ENCODE measurements at places on chromosomes 1 and 21. TPM values are rescaled to one million over a fixed set of nuclear protein-coding genes. Genes with fewer than 3 reads are reported as not detected.

DNA sequence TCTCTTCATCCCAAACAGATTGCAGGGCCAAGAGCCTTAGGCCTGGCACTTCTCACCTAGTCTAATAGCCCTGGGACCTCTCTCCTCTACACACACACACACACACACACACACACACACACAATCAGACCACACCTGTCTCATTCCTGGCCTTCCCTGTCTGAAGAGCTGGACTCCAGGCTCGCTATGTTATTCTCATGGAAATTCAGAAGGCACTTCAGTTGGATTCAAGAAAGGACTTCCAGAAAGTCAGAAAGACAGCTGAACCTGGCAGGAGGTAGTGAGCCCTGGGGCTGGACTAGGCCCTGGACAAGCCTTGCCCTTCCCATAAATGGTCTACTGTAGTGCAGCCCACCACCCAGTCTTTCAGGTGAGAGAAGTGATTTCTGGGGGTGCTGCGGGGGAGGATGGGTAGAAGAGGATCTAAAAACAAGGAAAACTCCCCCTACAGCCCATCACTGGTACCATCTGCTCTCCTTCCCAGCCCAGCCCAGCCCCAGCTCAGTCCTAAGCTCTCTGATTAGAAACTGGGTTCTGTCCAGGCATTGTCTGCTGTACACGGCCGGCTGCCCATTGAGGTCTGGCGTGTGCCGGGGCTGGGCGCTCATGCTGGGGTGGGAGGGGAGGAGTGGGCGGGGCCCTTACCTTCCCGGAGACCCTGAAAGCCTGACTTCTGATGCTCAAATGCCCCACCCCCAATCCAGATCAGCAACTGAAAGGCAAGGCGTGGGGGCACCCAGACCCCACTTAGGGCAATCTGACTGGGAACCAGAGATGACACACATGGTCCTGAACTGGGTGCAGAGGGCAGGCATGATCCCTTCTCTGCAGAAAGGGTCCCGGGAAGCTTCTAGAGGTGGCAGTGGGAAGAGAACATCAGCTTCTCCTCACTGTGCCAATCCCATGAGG lies 2.5 kb downstream of the KIF21B start:
- no peak for DNase-seq

The CHI3L2 gene
- polyA plus RNA-seq, result 18.2 TPM

DNA sequence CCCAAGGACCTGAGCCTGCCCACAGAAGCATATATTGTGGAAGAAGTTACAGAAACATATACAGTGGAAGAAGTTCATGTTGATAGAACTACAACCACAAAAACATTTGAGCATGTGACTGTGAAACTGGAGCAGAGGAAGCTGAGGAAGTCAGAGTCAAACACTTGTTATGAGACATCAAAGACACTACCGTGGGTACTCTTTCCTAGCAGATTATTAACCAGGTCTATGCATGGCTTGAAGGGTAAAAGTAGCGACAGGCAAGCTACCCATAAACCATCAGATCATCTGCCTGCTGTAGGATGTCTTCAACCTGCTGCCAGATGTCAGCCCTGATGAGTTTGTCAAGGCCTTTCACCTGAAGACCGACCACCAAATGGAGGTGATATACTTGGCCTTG lies 35.8 kb downstream of the IVNS1ABP start:
- peak; percentile 62 for DNase-seq

The CD84 gene
- 33.6 TPM for polyA plus RNA-seq

The AMY1C gene
- polyA plus RNA-seq, result not detected

The PRDM16 gene
- not detected for polyA plus RNA-seq

The VCAM1 gene
- not detected for polyA plus RNA-seq

DNA sequence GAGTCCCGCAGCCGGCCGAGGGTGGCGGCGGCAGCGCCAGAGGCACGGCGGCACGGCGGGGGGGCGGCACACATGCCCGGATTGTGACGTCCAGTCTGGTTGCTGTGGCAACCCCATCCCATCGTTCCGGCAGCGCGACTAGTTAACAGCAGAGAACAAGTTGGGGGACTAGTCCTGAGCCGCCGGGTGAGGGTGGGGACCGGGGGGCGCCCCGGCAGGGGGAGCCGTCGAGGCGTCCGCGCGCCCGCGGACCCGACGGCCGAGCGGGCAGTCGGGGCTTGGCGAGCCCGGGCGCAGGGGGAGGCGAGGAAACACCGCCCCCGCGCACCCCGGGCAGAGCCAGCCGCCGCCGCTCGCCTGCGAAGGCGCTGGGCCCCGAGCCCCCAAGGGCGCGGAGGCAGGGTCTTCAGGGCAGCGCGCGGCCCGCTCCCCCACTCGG lies at the start of gene CHD5:
TSS of gene CHD5 (minus strand) at position 54 of the 439 bp plus-strand sequence. CDS start 298 bp downstream, outside the sequence.
- DNase-seq, result no peak

GRCh38 chr1:87785386-87785785 lies 456.7 kb downstream of the LMO4 start:
- no peak for DNase-seq

GRCh38 chr1:231796141-231796540 lies 169.6 kb downstream of the DISC1 start:
- DNase-seq, result no peak

- DNase-seq, result no peak
Observed at GRCh38 chr21:46038871-46039397, 57.4 kb downstream of the COL6A1 start.

DNA sequence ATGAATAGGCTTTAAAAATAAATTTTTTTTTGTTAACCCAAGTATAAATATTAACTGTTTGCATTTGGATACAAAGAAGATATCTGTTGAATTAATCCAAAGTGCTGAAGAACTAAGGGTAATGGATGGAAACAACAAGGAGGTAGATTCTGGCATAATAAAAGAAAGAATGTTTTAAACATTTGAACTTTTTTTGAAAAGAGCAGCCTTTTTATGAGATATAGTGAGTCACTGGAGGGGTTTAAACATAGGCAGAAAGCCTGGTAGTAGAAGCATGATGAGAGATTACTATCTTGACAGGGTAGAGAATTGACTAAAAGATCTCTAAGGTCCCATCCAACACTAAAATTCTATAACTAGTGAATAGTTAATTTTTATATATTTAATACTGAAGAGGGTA lies 2.7 kb downstream of the MIER1 start:
- DNase-seq, result no peak

The PIP5K1A gene
- 16.2 TPM for polyA plus RNA-seq

DNA sequence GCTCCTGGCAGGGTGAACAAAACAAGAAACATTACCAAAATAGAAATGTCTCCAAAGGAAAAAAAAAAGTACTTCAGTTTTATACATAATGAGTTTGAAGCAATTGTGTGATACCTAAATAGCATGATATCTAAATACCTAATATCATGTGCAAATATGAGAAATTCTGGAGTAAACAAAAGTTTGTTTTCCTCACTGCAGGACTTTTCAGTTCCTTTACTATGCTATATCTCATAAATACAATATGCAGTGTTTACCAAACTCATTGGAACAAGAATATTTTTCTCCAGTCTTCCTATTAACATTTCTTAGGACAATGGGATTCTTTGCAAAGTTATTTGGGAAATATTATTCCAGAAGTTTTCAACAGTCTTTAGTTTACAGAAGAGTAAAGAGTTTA lies 98.1 kb downstream of the VAV3 start:
- no peak for DNase-seq

The YOD1 gene
- polyA plus RNA-seq, result 0.48 TPM

The SUSD4 gene
- polyA plus RNA-seq, result 9.5 TPM

- no peak for DNase-seq
Observed at GRCh38 chr1:199724049-199724448, 303.5 kb upstream of the NR5A2 start.

The UBL4B gene
- not detected for polyA plus RNA-seq

DNA sequence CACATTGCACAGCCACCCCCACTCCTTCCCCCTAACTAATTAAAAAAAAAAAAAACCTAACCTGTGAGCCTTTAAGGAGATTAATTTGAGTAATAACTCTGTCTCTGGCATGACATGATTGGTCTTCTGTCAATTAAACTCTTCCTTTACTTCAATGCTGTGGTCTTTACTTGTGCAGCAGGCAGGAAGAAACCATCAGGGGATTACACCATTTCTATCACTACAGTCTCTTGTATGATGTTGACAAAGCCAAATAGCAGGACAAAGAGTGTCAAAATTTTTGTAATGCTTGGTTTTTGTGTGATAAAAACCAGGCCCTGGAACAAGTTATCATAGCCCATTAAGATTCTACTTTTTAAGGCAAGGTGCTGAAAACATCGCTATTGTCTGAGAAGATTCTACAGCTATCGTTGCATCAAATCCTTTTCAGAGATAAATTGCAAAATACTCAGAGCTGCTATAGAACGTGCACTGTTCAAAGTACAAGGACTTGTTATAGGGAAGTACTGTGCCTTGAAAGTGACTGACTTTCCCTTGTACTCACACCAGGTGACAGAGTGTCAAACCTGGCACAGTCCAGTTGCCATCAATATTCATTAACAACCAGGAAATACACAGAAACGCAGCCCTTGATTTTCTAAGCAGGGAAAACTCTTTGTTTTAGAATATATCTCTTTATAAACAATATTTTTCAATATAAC lies 37.7 kb downstream of the LHX9 start:
- no peak for DNase-seq

- no peak for DNase-seq
Observed at GRCh38 chr1:153831026-153831425, 55.8 kb downstream of the SLC27A3 start.

DNA sequence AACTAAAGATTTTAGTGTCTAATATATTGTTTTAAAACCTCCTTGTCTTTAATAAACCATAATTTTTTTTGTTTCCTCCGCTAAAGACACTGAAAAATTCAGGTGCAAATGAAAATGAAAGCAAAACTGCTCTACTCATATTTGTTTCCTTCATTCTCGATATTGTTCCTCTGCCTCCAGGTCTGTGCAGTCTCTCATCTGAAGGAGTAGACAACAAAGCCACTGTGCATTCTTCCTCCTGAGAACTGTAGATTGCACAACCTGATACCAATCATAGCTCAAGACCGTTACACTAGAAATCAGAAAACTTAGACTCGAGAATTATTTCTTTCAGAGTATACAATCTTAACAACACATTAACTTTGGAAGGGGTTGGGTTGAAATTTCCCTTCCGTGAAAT lies 373.1 kb upstream of the CXADR start:
- DNase-seq, result no peak

The YBX1 gene
- polyA plus RNA-seq, result 69.9 TPM

The HEYL gene
- polyA plus RNA-seq, result 0.23 TPM

DNA sequence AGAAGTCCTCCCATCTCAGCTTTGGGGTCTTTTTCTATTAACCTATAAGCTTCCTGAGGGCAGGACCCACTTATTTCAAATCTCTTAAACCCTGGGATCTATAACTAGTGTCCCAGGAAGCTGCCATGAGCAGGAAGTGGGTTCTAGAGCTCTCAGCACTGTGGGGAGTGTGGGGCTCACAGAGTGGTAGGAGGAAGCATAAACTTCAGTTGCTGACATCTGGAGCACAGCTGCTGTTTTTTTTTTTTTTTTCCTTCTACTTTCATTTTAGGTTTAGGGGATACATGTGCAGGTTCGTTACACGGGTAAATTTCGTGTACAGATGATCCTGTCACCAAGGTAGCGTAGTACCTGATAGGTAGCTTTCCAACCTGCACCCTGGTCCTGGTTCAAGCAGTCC lies 59.3 kb downstream of the AK4 start:
- no peak for DNase-seq

DNA sequence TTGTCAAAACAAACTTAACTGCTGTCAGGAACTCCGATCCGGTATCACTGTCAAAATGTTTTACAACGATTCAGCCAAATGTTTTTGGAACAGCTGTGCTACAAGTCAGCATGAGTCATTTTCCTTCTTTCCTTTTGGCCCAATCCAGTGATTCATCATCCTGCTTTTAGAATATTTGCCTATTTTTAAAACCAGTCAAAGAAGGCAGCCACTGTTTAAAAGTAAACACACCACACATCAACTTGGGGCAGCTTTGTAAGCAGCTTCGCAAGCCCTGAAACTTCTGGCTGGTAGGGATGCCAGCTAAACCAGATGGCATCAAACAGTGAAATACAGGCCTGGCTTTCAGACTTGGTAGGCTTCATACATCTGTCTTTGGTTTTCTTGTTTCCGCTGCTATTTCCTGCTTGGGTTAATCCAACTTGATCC lies 14.9 kb downstream of the MAP3K7CL start:
- no peak for DNase-seq

- no peak for DNase-seq
Observed at GRCh38 chr1:89581859-89582258, 51.1 kb upstream of the LRRC8C start.

Data from CD4-positive, alpha-beta memory T cell (primary cell).